GDM1 (cell line): ENCODE measurements at places on chromosomes 16 and 17.

GRCh38 chr17:44967907-44968224 lies 237 bp downstream of the C1QL1 start:
- no peak for DNase-seq

DNA sequence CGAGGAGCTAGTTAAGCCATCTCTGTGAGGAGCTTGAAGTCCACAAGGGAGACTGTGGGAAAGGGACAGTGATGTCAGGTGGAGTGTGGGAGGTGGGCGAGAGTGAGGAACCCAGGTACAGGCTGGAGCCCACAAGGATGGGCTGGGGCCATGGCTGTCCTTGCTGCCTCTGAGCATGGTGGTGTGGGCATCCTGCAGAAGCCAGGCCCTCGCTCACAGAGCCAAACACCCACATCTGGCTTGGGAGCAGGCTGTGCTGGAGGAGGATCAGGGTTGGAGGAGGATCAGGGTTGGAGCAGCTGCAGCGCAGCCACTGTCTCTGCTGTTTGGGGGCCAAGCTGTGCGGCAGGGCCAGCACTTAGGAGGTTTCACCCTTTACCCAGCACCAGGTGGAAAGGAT lies 58.2 kb upstream of the ENPP7 start:
- no peak for DNase-seq

GRCh38 chr16:54627616-54628015 lies 303.0 kb upstream of the IRX5 start:
- DNase-seq: no peak

- no peak for DNase-seq
Measured at GRCh38 chr16:23282568-23282967, 19.5 kb upstream of the SCNN1B start.

GRCh38 chr17:72193391-72194106 lies 72.7 kb downstream of the SOX9 start:
- DNase-seq: no peak

GRCh38 chr17:68197091-68197996 lies 50.5 kb upstream of the AMZ2 start:
- DNase-seq: no peak

- no peak for DNase-seq
Measured at GRCh38 chr16:89123001-89123830, 29.6 kb downstream of the ACSF3 start.

- no peak for DNase-seq
Measured at GRCh38 chr17:8711291-8711690, 33.3 kb downstream of the CCDC42 start.

- DNase-seq: no peak
Measured at GRCh38 chr16:85164838-85165516, 52.7 kb upstream of the CIBAR2 start.

- DNase-seq: no peak
Measured at GRCh38 chr17:79168486-79169055, 93.9 kb downstream of the ENGASE start.

DNA sequence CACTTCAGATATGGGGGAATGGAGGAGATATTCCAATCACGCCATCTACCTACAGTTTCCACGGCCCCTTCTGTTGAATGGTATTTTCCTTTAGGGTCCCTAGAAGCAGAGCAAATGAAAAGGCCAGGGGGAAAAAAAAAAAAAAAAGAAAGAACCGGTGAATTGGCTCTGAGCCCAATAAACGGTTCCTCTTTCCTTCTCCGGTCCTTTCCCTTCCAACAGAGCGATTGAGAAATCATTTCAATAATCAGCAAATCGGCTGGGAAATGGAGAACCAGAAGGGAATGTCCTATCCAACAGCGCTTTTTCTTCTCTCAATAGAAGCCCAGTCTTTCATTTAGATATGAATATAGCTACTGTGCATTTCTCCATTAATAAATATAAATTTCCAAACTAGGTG lies 26.8 kb upstream of the HOXB13 start:
- DNase-seq: no peak

- DNase-seq: no peak
Measured at GRCh38 chr17:13222975-13223374, 205.1 kb upstream of the ELAC2 start.

DNA sequence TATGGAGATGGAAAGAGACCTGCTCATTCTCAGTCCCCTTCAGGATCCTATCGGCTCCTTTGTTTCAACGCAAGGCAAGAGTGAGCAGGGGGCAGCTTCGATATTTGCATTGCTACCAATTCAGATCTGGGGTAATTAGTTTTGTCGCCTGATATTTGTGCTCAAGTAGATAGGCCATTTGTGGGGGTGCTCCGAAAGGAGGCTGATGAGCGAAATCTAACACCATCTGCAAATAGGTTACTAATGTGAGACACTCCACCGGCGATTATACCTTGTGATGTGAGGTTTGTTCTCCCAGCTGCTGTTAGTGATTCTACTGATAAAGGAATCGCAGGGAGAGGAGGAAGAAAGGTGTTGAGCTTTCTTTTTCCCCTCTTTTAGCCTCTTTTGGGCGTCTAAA lies 31.5 kb downstream of the WSCD1 start:
- no peak for DNase-seq

DNA sequence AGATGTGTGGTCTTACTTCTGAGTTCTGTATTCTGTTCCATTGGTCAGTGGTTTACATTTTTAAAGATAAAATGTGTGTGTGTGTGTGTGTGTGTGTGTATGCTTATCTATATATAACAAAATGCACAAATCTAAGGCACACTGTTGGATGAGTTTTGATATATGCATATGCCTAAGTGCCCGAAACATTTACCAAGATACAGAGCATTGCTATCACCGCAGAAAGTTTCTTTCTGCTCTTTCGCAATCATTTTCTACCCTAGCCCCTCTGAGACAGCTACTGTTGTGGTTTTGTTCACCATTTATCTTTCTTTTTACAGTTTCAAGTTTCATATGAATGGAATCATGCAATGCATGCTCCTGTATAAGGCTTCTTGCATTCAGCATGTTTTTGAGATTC lies 97.0 kb downstream of the MRTFB start:
- no peak for DNase-seq
